Fibroblast of skin of right quadriceps (primary cell): ENCODE measurements at places on chromosomes 2 and 18.
A peak's percentile ranks its signal among the peaks of the same experiment; 100 is the strongest.

- no peak for DNase-seq
Measured at GRCh38 chr2:163732727-163733126, 3.1 kb downstream of the FIGN start.

GRCh38 chr2:234203135-234203984, 152.9 kb downstream of the SPP2 start:
- peak; percentile 96 for DNase-seq

GRCh38 chr2:30915486-30915885, 108.2 kb upstream of the CAPN13 start:
- DNase-seq: no peak

DNA sequence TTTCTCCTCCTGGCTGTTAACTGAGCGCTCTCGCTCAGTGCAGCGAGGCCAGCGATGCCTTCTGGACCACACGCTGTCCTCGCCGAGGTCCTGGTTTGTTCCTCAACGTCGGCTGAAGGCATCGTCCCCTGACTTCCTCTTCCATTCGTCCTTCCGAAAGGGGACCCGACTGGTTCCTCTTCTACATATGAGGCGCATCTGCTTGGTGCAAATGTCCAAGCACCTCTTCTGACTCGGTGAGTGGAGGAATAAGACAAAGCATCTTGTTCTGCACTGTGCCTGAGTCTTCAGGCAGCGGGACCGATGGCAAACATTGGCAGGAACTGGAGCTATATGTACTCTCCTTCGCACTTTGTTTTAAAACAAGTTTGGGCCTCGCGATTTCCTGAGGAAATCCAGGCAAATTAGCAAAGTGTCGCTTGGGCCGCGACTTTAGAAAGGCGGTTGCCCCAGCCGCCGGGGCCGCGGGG, 621 bp upstream of the KCNS3 start:
- no peak for DNase-seq

DNA sequence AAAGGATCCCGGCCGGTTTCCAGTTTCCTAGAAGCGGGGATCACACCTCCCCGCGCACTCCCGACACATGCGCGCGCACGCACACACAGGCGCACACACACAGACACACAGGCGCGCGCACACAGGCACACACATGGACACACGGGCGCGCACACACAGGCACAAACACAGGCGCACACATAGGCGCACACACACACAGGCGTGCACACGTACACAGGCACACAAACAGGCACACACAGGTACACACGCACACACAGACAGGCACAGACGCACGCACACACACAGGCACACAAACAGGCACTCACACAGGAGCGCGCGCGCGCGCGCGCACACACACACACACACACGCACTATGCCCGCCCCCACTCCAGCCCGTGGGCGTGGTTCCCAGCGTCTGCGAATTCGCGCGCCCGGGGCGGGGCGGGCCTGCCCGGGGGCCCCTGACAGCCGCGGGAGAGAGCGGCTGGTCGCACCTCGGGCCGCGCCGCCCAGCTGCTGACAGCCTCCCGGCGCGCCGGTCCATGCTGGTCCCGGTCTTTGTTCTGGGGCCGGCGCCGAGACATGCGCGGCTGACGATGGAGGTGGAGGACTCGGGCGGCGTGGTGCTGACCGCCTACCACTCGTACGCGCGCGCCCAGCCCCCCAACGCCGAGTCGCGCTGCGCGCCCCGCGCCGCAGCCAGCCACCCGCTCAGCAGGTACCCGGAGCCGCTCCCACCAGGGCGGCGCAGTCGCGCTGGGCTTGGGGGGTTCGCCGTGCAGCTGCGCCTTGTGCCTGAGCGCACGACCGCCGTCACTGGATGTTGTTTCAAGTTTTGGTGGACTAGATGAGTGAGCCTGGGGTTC, at the start of gene ARHGAP28:
ARHGAP28 (plus strand) TSS at position 470 of the 845 bp plus-strand sequence; CDS start at position 576, 106 bp downstream.
- peak; percentile 96 for DNase-seq

- DNase-seq: no peak
Measured at GRCh38 chr18:5309888-5310470, 14.5 kb upstream of the ZBTB14 start.

DNA sequence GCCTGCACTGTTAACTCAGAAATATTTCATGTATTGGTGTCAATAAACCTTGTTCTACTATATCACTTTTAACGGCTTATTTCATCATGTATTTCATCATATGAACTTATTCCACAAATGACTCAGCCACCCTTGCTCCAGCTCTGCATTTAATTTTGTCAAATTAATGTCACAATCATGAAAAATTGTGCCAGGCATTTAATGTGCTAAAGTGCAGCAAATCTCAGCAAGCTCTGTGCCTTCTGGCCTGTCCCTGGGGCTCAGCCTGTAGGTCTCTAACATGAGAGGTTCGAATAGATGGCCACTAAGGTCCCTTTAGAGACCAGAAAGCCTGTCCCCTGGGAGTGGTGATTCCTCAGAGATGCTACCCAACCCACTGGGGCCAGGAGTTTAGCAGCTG, 28.6 kb downstream of the BOD1L2 start:
- DNase-seq: no peak

GRCh38 chr2:196278491-196278911, 107.1 kb upstream of the STK17B start:
- DNase-seq: peak; percentile 90

DNA sequence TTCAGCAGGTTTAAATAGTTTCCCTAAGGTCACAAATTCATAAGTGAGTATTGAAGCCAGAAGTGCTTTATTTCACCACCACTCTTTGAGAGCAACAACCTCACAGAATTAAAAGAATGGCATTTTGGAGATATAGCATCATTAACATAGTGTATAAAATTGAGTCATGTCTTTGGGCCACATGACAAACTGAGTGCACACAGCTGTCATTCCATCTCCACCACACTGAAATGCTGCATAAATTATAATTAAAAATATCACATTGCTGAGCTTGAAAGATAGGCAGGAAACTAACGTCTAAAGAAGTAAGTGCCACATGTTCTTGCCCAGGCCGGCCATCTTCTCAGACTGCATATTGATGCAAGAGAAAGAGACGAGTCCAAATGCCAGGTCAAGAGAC, 897.9 kb upstream of the CNTNAP5 start:
- no peak for DNase-seq

- DNase-seq: no peak
Measured at GRCh38 chr2:135411646-135412045, 119.4 kb downstream of the ZRANB3 start.

GRCh38 chr2:85330839-85331636, 3.2 kb upstream of the TGOLN2 start:
- DNase-seq: no peak

- no peak for DNase-seq
Measured at GRCh38 chr2:101858910-101859309, 132.8 kb upstream of the IL1R2 start.

- DNase-seq: no peak
Measured at GRCh38 chr18:68969027-68969426, 171.1 kb downstream of the CCDC102B start.

DNA sequence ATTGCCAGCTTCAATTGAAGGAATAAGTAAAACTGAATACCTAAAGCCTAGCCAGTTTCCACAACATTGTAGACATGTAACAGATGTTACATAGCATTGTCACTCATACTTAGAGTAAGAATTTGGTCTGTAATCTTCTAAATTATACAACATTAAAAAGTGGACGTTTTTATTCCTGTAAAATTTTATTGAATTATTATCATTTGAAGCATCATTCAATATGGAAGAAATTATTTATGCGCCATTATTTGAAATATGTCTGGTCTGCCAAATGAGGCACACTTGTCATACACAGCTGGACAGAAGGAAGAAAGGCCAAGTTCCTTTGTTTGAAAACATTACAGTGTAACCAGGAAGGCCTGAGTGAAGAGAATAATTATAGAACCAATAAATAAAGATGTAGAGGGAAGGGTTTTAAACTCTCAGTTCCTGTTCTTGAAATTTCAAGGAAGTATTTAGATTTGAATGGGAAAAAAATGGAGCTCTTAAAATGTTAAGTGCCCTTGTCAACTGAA, 575.5 kb downstream of the LRRTM4 start:
- DNase-seq: no peak

DNA sequence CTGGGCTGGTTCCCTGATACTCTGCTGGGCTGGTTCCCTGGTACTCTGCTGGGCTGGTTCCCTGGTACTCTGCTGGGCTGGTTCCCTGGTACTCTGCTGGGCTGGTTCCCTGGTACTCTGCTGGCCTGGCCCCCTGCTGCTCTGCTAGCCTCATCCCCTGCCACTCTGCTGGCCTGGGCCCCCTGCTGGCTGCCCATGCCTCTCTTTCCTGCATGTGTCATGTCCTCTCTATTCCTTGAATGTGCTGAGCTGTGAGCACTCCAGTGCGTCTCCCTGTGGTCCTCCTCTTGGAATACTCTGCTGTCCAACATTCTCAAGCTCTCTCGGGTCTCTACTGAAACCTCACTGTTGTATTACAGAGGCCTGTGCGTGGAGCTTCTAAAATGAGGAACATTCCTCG, 216.3 kb downstream of the RNF144A start:
- DNase-seq: peak; percentile 28

- no peak for DNase-seq
Measured at GRCh38 chr2:198017068-198017467, 212.7 kb downstream of the PLCL1 start.

- DNase-seq: no peak
Measured at GRCh38 chr2:43212216-43212835, 14.1 kb downstream of the ZFP36L2 start.

- DNase-seq: no peak
Measured at GRCh38 chr2:115400940-115401339, 958.5 kb downstream of the DPP10 start.

DNA sequence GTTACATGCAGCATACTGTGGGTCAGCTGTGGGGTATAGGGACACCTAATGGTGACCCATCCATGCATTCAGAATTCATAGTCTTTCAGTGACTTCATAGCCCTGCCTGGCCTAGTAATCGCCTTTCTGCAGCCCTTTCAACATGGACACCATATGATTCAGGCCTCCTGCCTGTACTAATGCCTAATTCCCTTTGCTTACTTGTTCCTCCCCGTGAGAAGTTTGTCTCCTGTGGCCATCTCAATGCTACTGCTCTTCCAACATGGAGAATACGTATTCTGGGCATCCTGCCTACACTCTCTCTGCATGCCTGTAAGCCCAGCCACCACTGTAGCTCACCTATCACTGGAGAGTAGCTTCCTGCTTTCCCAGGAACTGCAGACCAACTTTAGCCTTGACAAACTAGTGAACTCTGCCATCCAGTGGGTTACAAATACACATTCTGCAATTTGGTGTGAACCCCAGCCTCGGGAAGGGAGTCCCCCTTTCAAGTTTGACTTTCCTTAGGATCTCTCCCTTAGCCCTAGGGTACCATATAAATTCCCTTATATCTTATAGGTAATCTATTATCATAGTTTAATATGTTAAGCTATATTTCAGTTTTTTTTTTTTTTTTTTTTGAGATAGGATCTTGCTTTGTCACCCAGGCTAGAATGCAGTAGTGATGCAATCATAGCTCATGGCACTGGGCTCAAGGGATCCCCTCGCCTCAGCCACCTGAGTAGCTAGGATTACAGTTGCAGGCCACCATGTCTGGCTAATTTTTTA, 22.3 kb downstream of the M1AP start:
- DNase-seq: no peak

GRCh38 chr18:39561126-39561525, 1995.5 kb upstream of the CELF4 start:
- DNase-seq: peak; percentile 67

- DNase-seq: no peak
Measured at GRCh38 chr2:103165836-103166235, 404.0 kb downstream of the TMEM182 start.

DNA sequence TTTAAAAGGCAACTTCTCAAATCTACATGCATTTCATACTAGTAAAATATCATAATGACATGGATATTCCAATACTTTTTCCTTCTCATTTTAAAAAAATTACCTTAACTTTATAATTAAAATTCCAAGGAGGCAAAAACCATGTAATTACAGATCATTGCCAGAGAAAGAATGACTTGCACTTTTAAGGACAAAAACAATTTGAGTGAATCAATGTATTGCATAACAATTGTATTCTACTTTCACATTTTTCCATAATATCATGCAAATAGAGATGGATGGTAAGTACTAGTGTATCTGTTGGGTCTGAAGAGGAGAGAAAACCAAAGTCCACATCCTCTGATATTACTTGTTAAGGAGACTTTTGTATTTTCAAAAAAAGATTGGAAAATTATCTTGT, 89.5 kb upstream of the NCK2 start:
- DNase-seq: no peak

DNA sequence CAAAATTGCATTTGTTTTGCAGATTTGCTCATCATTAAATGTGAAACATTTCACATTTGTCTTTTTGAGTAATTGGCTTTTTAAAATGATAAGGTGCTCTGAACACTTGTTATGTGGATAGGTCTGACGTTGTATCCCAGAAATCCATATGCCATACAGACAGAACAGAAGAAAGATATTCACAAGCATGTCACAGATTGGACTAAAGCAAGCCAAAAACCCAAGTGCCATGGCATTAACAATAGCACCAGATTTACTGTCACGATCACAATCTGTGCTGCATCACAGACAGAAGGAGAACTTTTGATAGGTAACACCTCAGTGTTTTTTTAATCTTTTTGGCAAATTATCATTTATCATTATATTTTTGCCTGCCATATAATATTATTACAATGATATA, 272.6 kb downstream of the ARHGAP15 start:
- no peak for DNase-seq

- DNase-seq: no peak
Measured at GRCh38 chr2:215439980-215440512, 4.2 kb upstream of the FN1 start.
